ENCODE measurements at places on chromosomes 6 and 20.

DNA sequence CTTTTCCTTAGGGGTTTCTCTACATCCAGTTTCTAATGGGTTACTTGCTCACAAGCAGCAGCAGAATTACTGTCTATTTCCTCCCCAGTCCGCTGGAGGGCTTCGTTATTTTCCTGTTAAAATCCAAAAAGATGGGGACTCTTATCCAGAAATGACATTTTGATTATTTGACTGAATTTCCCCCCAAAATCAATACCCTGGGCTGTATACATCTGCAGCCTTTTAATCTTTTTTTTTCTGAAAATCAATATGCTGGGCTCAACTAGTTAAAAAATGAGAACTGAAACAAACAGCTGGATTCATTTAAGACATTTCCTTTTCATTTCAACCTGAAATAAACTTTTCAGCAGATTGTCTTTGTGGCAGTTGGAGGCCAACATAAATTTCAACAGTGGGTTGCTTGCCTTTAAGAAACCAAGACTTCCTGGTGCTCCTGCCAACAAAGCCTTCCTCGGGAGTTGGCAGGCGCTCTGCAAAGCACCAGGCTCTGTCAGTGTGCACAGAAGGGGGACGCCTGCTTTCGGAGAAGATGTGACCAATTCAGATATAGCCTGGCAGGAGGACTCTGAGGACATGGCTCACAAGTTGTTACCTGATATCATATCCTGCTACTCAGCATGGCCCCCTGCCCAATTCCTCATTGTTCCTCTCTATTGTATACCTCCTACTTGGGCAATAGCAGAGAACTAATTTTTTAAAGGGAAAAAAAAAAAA is 204.7 kb upstream of the ARG1 start:
- DNase-seq = no peak

DNA sequence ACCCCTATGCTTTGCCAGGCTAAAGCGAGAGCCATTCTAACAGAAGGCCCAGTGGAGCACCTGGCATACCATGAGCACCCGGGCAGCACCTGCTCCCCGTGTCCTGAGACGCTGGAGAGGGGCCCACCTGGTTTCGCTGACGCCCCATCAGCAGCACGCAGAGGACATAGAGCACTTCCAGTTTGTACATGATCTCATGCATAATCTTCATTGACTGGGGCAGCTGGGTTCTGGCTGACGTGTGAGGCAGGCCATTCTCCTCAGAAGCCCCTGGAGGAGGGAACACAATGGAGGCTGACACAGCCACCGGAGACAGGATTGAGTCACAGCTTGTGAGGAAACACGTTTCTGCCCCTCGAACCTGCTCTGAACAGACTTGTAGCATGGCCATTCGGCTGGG is 65.4 kb downstream of the MYH7B start:
- no peak for DNase-seq

DNA sequence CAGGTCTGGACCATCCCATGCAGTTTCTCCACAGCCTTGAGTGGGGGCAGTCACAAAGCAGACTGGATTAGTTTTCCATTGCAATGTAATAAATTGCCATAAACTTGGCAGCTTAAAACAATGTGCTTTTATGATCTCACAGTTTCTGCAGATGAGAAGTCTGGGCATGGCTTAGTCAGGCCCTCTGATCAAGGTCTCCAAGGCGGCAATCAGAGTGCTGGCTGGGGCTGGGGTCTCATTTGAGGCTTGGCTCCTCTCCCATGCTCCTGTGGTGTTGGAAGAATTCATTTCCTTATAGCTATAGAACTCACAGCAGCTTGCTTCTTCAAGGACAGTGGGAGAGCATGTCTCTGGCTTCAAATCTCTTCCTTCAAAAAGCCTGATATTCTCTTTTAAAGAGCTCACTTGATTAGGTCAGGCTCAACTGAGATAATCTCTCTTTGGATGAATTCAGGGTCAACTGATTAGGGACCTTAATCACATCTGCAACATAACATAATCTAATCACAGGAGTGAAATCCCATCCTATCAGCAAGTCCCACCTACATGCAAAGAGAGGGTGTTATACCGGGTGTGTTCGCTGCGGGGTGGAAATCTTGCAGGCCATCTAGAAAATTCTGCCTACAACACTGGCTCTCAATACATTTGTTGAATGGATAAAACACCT is 77.4 kb upstream of the SULF2 start:
- no peak for DNase-seq

- no peak for DNase-seq
These were observed 54.9 kb downstream of the TENT5A start for GRCh38 chr6:81697559-81697958.

- DNase-seq = no peak
These were observed at the start of gene RBPJL for GRCh38 chr20:45306431-45306982. Gene RBPJL (plus strand): TSS chr20:45306840. CDS start chr20:45306923, 83 bp downstream.

DNA sequence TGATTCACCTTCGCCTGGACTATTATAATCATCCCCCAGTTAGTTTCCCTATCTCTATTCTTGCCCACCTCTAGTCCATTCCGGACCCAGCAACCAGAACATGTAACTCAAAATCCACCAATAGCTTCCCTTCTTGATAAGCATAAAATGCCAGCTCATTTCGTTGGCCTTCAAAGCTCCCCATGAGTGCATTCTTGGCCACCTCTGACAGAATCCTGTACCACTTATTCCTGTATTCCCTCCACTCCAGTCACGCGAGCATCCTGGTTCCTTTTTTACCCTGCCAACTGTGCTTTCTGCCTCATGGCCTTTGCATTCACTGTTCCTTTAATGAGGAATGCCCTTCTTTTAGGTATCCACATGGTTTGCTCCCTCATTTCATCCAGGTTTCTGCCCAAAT is 36.7 kb downstream of the CYP24A1 start:
- DNase-seq = no peak

DNA sequence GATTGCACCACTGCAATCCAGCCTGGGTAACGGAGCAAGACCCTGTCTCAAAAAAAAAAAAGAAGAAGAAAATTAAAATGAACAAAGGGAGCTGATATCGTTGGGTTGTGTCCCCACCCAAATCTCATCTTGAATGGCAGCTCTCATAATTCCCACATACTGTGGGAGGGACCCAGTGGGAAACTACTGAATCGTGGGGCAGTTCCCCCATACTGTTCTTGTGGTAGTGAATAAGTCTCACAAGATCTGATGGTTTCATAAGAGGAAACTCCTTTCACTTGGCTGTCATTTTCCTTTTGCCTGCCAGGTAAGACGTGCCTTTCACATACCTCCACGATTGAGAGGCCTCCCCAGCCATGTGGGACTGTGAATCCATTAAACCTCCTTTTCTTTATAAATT is 149.4 kb downstream of the PREX1 start:
- no peak for DNase-seq

DNA sequence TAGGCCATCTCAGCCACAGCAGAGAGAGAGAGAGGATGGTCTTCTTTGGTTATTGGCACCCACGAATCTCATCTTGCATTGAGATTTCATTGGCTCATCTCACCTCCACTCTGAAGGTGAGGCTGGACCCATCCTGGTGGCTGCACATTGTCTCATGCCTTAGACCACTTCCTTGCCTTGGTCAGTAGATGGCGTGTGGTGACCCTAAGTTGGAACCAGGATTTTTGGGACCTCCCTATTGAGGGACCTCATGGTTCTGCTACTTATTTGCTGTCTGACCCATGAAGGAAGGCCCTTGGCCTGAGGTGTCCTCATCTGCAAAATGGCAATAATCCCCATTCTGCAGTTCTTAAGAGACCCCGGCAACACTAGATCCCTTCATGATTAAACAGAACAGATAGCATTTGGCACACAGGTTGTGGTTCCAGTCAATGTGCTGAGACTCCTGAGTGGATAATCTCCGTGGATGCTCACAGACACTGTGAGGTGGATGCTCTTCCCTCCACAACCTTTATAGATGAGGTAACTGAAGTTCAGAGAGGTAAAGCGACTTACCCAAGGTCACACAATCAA is 21.5 kb upstream of the AAR2 start:
- no peak for DNase-seq

- no peak for DNase-seq
These were observed 166.6 kb upstream of the MARCKS start for GRCh38 chr6:113690281-113691259.

DNA sequence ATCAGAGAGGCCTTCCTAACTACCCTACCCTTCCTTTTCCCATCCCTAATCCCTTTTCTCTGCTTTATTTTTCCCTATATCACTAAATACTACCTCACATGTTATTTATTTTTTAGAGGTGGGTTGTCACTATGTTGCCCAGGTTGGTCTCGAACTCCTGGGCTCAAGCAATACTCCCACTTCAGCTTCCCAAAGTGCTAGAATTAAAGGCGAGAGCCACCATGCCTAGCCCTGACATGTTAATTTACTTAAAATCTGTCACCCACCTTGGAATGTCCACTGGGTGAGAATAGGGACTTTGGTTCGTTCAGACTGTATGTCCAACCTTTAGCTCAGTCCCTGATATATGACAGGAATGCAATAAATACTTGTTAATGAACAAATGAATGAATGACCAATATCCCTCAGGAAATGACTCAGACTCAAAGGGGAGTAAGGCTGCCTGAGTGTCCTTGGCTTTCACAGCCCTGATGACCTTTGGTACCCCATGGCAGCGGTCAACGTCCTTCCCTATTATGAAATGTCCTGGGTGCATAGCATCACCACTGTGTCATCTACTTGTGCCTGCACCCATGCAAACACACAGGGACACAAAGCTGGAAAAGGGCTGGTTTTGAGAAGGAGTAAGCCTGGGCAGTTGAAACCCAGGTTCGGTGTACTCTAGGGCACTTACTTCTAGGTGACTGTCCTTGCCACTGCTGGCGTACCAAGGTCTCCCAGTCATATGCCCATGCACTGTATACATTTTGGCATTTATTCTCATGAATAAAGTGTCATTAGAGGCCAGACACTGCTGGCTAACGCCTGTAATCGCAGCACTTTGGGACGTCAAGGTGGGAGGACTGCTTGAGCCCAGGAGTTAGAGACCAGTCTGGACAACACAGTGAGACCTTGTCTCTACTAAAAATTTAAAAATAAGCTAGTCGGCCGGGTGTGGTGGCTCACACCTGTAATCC is 26.5 kb downstream of the BCL2L1 start:
- no peak for DNase-seq

- no peak for DNase-seq
These were observed 76.2 kb downstream of the SMOC2 start for GRCh38 chr6:168516944-168517741.

DNA sequence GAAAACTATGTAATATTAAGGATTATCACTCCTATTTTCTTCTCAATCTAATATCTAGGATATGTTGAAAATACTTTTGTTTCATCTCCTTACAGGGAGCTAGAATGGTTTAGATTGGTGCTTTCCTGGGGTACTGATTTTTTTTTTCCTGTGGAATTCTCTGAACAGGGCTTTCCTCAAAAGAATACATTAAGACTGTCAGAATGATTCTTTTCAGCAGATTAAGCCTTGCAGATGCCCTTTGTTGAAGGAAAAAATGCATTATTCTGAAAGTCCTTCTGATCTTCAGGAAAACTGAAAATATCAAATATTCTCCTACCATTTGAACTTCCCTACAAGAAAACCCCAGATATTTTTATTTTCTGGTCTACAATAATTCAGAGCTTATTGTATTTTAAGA is 178.9 kb downstream of the SOX4 start:
- DNase-seq = no peak

DNA sequence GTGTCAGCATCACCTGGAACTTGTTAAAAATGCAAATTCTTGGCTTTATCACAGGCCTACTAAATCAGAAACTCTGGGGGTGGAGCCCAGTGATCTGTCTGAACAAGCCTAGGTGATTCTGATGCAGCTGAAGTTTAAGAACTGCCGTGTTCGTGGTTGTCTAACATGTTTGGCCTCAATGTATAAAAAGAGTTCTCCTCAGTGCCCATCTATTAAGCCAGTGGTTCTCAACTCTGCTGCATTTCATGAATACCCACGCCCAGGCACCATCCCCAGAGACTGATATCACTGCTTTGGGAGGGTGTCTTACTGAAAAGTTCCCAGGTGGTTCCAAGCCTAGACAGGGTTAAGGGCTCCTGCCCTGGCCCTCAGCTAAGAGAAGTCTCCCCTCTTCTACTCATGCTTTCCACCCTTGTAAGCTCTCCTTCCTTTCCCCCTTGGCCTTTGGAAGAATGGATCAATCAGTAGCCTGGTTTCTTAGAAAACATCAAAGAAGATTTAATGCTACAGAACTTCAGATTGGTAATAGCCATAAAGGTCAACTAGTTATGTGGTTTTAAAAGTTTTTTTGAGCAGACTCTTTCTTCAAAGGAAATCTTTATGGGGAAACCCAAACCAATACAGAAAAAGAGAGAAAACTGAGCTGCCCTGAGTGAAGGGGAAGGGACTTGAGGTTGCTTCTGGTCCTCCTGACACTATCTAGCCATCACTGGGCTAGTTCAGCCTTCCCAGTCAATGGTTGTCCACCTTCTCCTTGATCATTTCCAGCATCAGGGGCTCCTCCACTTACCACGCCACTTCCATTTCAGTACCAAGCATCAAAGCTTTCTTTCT is 38.9 kb upstream of the TNFAIP3 start:
- no peak for DNase-seq

DNA sequence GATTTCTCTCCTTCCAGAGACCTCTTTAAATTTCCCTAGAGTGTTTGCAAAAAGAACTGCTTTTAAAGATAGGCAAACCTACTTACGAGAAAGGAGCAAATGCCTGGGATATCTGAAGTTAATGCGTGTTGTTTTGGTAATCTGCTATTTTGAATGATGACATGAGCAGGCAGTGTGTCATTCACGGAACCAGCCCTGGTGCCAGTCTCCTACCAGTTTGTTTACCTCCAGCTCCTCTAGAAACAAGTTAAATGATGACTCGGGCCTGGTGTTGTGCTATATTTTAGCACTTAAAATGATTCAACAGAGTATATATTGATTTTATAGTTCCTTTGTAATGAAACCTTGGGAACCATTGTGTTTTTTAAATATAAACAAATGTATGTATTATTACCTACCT is 41.1 kb upstream of the MAP3K4 start:
- no peak for DNase-seq

DNA sequence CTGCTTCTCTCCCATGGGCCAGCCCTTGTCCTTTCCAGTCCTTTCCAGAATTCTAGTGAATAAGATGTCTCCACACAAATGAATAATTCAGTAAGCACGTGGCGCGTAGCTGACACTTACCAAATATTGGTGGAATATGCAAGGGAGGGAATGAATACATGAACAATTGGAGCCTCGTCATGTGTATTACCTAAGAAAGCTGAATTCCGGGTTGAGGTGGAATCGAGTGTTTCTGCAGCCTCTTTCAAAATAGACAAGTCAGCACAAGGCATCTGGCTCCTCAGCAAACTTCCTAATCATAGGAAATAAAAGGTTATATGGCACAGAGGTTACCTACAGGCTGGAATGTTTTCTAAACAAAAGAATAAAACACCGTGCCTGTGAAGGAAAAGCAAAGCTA is 47.0 kb upstream of the NT5E start:
- no peak for DNase-seq

- no peak for DNase-seq
These were observed 309.7 kb upstream of the AGPAT4 start for GRCh38 chr6:161583584-161583983.

DNA sequence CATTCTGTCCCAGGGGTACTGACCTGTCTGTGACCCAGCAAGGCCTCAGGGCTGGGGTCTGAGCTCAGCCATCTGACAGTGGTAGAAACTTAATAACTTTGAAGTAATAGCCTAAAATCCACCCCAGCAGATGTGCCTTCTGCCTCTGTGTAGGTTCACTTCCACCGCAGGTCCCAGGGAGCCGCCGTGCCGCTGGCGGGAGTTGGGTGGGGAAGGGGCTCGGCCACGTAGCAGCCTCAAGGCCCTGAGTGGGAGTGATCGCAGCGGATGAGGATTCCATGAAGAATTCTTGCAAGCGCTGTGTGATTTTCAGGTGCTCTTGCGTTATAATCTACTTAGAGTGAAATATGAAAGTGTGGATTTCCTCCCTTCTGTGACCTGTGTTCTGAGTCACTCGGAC is 163.7 kb downstream of the DTNBP1 start:
- DNase-seq = no peak

GRCh38 chr6:138371452-138371711 is 6.3 kb upstream of the SMIM28 start:
- no peak for DNase-seq
